ENCODE measurements at places on chromosomes 12 and 14.

DNA sequence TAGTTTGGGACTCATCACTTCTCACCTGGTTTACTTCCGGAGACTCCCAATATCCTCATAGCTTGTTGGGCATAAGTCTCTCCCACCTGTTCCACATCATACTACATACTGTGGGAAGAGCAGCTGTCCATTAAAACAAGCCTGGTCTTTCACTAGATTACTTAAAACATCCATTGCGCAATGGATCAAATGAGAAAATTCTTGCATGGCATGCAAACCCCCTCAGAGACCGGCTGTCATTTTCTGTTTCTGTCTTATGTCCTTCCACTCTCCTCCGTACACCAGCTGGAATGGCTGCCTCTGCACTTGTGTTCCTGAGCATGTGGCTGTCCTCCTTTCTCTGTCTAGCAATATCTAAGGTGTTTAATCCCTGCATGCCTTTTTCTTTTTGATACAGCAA lies 265.6 kb downstream of the TMEM117 start:
- DNase-seq = no peak

GRCh38 chr12:18217966-18218365 lies 43.4 kb upstream of the PIK3C2G start:
- no peak for DNase-seq

- peak; percentile 55 for DNase-seq
Measured at GRCh38 chr12:3303410-3304136, 187.4 kb upstream of the PRMT8 start.

DNA sequence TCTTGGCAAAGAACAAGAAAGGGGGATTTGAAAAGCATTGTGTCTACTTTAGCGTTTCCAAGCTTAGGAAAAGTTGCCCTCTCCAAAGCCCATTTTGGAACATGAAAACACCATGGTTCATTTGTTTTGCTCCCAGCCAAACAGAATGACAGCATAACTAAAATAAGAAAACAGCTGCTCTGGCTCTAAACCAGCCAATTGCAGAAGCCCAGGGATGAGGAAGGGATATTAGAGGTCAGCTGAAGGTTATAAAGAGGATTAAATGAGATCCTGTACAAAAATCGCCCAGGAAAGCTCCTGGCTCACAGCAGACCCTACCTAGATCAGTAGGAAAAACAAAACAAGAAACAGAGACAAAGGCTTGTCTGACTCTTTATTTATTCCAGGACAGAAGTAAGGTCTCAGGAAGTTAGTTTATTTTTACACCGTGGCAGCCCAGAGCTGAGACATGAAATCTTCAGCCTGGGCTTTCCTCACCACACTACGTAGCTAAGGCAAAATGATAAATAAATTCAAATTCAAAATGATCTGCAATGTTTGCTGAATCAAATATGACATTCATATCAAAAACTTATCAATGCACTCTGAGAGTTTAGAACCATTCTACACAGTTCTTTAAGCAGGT lies 25.9 kb downstream of the SPX start:
- DNase-seq = no peak

GRCh38 chr14:84128050-84128449 lies 1401.9 kb upstream of the FLRT2 start:
- DNase-seq = no peak

- no peak for DNase-seq
Measured at GRCh38 chr12:128949086-128949485, 95.8 kb downstream of the GLT1D1 start.

DNA sequence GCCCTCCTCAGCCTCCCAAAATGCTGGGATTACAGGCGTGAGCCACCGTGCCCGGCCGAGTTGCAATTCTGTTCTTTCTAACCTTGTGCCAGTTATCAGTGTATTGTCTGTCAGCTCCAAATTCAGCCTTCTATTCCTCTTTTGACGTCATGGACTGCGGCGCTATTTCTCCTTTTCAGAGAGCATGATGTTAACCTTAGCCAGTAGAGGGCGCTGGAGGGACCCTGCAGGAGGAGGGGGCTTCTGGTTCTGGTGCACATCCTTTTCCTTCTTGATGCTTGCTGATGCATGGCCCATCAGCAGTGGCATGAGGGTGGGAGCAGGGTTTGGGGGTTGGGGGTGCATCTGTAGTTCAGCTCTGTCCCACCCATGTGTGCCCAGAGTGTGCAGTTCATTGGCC lies 179.3 kb upstream of the RMST start:
- no peak for DNase-seq

DNA sequence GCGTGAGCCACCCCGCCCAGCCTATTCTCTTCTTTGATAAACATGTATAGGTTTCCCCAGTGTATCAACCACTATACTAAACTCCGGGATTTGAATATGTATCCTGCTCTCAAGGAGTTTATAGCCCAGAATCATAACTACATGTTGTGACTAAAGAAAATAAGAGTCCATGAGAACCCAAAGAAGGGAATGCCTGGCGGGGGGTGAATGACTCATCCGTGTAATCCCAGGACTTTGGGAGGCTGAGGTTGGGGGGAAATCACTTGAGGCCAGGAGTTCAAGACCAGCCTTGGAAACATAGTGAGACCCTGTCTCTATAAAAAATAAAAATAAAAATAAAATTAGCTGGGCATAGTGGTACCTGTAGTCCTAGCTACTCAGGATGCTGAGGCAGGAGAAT lies 57.2 kb downstream of the SIX6 start:
- DNase-seq = no peak

- DNase-seq = no peak
Measured at GRCh38 chr12:53380794-53381730, 1.1 kb downstream of the SP1 start.

- peak; percentile 89 for DNase-seq
Measured at GRCh38 chr12:124381456-124382296, 86.8 kb downstream of the RFLNA start.

DNA sequence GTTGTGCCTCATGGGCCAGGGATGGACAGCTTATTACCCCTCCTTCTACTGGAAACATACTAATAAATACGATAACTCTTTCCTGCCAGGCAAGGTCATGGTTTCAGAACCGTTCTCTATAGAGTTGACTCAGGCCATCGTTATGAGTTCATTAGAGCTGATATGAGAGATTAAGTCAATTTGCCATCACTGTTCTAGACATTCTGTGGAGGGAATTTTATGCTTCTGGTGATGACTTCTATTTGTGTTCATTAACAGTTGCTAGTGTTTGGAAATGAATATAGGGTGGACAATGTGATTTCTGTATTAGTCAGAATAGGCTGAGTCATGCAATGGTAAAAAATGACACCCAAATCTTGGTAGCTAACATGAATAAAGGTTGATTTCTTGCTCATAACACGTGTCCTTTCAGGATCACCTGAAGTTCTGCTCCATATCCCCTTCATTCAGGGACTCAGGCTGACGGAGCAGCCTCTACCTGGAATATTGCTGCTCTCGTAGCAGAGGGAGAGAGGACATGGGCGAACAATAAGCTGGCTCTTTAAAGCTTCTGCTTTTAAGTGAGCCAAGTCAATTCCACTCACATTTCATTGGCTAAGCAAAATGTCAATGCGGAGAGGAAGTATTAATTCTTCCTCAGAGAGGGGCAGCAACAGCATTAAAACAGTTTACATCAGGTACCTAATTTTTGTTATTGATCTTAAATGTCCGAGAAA lies 18.5 kb upstream of the TBPL2 start:
- DNase-seq = no peak

- DNase-seq = no peak
Measured at GRCh38 chr12:16756833-16757555, 151.0 kb upstream of the LMO3 start.

GRCh38 chr14:61525293-61526011 lies 169.9 kb upstream of the HIF1A start:
- DNase-seq = peak; percentile 83

DNA sequence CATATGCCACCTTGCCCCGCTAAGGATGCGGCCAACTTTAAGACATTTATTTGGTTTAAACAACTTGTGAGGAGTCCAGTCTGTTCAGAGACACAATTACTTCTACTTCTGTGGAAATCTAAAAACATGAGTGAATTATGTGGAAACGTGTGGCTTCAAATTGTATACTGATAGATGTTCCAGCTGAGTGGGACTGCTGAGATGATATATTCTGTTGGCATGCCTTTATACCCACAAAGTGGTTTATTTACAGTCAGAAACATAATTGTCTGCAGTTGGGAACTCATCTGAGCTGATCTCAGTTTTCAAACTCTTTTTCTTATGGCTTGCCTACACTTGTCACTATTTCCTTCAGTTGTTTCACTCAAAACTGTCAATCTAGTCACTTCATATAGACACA lies 67.8 kb downstream of the FLRT2 start:
- no peak for DNase-seq

DNA sequence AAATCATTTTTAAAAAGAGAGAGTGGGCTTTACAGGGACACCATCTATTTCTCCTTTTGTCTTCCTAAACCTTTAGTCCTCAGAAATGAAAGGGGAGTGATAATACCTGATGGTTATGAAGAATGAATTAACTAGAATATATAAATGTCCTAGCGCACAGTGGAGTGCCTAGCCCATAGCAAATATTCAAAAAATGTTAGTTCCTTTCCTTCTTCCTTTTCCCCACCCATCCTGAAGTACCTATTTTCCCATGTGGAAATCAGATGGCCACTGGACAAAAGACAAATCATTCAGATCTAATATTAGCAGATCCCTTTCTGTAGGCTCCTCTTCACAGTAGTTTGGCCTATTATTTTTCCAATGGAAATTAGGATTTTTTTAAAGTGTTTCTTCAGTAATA lies 90.0 kb downstream of the SLC25A21 start:
- DNase-seq = no peak

GRCh38 chr14:68748691-68749090 lies 44.2 kb downstream of the ZFP36L1 start:
- no peak for DNase-seq
